ENCODE measurements at places on chromosomes 16 and 17.

- DNase-seq = no peak
Measured at GRCh38 chr16:84117494-84117843, 727 bp upstream of the MBTPS1 start.

DNA sequence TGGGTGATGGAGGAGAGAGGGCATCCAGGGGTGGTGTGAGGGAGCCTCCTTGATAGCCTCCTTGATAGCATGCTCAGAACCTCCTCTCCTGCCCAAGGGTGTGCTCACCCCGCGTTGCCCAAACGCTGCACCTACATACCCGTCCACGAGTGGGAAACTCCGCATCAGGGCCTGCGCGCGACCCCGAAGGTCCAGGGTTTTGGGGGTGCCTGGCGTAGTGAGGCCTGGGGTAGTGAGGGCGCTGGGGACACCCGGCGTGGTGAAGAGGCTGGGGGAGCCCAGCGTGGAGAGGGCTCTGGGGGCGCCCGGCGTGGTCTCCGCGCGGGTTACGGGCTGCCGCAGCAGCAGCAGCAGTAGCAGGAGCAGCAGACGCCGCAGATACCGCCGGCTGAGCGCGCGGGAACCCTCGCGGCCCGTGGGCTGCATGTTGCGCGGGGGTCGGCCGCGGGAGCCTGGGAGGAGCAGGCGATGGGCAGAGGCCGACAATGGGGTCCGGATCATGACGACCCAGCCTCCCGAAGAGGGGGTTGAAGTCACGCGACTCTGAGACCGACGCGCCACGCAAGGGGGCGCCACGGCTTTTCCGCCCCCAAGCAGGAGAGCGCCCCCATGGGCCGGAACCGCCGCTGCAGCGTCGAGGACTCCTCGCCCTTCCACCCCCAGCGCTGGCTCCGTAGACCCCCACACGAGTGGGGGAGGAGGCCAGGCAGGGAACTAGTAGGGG lies at the start of gene DPEP3:
DPEP3 (minus strand) TSS at position 545 of the 724 bp plus-strand sequence; CDS start at position 426, 119 bp downstream.
- DNase-seq = no peak

GRCh38 chr17:67488768-67489167 lies 111.7 kb downstream of the PITPNC1 start:
- DNase-seq = no peak

DNA sequence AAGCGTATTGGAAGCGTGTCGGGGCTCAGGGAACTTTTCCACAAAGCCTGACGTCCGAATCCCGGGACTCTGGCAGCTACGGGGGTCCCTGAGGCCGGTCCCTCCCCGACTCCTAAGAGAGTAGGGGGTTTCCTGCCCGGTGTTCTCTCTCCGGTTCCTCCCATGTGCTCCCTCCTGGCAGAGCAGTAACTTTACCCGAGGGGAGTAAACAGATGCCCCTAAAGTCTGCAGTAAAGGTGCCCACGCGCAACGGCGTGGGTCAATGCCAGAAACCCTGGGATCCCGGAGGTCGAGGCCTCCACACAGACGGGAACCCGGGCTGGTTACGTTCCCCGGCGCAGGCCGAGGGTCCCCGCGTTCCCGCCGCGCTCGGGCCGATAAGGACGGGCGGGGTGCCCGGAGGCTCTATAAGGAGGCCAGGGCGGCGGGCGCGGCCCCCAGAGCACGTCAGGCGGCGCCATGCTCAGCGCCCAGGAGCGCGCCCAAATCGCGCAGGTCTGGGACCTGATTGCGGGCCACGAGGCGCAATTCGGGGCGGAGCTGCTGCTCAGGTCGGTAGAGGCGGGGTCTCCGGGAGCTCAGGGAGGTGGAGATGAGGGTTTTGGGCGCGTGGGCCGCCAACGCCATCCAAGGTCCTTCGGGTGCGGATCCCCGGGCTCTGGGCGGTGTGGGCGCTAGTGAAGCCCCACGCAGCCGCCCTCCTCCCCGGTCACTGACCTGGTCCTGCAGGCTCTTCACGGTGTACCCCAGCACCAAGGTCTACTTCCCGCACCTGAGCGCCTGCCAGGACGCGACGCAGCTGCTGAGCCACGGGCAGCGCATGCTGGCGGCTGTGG lies at the start of gene HBM:
HBM (plus strand) TSS at position 440 of the 836 bp plus-strand sequence; CDS start at position 460, 20 bp downstream.
- DNase-seq = no peak

GRCh38 chr16:81817296-81817695 lies 38.2 kb downstream of the PLCG2 start:
- DNase-seq = no peak

DNA sequence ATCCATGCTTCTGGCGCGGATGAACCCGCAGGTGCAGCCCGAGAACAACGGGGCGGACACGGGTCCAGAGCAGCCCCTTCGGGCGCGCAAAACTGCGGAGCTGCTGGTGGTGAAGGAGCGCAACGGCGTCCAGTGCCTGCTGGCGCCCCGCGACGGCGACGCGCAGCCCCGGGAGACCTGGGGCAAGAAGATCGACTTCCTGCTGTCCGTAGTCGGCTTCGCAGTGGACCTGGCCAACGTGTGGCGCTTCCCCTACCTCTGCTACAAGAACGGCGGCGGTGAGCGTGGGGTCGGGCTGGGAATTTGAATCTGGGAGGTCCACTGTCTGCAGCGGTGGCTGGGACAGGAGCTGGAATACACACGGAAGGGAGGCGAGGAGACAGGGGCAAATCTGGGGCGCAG lies 904 bp downstream of the SLC6A2 start:
- DNase-seq = no peak

GRCh38 chr17:76492123-76492988 lies 8.9 kb downstream of the RHBDF2 start:
- no peak for DNase-seq

DNA sequence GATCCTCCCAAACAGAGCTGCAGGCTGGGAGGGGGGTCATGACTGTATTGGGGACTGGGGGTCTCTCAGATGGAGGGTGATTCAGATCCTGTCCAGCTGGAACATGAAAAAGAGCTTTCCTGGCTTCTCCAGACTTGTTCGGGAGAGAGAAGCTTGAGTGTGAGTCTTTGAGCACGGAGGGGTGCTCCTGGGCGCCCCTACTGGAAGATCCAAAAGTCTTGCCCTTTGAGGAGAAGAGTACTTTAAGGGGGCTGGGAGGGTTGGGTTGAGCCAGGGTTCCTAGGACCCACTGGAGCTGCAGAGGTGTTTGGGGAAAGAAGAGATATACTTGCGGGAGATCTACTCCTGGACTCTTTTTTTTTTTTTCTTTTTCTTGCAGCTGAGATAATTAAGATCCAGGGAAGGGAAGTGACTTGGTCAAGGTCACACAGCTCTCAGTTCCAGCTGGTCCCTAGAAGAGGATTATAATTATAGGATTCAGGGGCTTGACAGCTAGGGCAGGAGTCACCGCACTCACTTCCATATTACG lies 8.4 kb downstream of the RARA start:
- DNase-seq = no peak

GRCh38 chr17:30238387-30239088 lies 3.0 kb upstream of the SLC6A4 start:
- no peak for DNase-seq

GRCh38 chr17:44774271-44775135 lies 15.7 kb downstream of the ADAM11 start:
- peak; percentile 37 for DNase-seq

DNA sequence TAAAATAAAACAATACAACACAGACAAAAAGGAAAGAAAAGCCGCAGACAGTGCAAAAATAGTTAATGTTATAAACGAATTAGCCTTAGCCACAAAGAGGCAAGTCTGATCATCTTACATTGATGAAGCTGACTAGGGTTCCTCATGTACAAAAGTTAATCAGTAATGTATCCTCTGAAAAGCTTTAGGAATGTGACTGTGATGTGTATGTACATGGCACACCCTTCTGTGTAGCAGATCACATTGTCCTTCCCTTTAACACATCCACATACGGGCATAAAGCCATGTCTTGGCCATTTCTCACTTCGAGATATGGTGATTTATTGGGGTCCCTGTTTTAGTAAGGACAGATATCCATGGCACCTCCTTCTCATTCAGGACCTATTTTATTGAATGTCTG lies 1327.5 kb upstream of the CDH8 start:
- DNase-seq = no peak

DNA sequence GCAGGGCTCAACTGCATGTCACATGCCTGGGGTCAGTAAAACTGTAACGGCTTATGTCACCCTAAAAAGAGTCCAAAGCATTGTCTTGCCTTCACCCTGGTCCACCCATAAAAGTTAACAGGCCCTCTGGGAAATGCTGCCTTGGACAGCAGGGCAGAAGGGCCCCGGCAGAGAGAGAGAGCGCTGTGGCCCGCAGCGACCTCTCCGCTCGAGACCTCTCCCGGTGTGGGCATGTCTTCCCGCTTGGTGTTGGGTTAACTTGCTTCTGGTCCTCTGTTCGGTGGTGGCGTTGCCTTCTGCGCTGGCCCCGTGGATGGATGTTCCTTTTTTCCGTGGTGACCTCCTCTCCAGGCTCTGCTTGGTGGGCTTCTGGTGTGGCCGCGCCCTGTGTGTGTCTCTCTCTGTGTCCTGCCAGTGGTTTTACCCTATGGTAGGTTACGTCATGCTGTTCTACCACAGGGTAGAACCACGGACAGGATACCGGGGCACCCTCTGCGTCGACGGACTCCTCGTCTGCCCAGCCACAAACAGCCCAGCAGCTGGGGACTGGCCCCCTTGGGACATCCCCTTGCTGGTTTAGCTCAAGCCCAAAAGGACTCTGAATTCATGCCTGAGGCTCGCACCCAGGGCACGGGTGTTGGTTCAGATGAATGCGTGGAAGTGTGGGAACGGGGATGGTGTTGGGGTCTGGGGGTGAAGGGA lies 18.3 kb upstream of the CLEC18A start:
- DNase-seq = no peak

- DNase-seq = no peak
Measured at GRCh38 chr16:69503244-69503643, 62.5 kb upstream of the NFAT5 start.

DNA sequence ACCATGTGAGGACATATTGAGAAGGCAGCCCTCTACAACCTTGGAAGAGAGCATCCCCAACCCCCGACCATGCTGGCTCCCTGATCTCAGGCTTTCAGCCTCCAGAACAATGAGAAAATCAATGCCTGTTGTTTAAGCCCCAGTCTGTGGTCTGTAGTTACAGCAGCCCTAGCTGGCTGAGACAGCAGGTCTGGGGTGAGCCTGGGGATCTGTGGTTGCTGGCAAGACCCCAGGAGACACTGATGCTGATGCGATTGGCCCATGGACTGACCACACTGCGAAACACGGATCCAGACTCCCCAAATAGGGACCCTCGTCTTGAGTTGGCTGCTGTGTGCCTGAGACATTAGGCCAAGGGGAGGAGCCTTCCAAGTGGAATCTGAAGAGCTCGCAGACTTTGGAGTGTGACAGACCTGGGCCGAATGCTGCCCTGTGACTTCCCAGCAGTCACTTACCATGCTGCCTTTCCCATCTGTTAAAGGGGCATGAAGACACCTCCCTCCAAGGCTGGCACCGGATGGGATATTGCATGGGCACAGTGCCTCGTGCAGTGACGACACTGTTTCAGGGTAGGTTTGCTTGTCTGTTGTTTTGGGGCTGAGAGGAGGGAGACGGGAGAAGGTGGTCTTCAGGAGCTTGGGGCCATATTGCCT lies 147.8 kb upstream of the RPL38 start:
- no peak for DNase-seq

DNA sequence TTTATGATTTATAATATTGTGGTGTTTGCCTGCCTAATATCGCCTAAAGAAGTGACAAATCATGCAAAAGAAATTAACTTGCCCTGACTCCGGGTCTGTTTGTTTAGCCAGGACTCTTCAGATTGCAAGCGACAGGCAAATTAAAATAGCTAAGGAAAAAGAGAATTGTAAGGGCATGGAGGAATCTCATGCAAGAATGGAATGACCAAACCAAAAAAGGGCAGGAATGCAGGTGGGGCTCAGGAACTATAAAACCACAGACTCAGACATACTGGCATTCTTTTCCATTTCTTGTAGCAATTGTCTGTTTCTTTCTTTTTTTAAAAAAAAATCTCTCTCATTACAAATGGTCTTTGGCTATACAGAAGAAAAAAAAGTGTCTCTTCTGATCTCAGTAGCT lies 188.1 kb upstream of the XYLT1 start:
- no peak for DNase-seq

DNA sequence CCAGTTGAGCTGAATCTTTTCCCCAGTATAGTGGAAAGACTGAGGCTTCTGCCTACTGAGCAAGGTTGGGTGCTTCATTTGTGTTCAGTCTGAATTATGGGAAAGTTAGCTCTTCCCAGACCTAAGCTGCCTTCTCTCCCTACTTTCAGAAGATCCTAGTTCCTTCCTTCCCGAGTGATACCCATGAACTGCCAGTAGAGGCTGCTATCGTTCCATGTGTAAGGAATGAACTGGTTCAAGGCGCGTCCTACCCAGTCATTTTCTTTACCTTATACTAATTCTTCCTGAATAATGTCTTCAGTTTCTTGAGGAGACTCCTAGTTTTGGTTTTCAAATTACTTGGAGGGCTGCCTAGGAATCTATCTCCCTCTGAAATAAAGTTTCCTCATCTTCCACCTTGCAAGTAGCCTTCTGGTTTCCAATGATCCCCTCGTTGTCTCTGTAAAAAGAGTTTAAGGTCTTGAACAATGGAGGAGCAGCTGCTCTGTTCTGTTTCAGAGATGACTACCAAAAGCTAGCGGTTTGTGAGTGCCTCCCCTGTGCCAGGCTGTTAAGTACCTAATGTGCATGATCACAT lies 934 bp upstream of the AOC2 start:
- no peak for DNase-seq

GRCh38 chr16:54239456-54239855 lies 47.1 kb downstream of the IRX3 start:
- no peak for DNase-seq

GRCh38 chr16:64481497-64481896 lies 640.4 kb downstream of the CDH11 start:
- DNase-seq = no peak

- DNase-seq = peak; percentile 43
Measured at GRCh38 chr17:43338886-43339516, 59.8 kb upstream of the ARL4D start.

GRCh38 chr16:88638323-88639230 lies at the start of gene IL17C:
Gene IL17C, plus strand, starts transcription at chr16:88638572. Its CDS starts 70 bp downstream, at chr16:88638642.
- peak; percentile 6 for DNase-seq

DNA sequence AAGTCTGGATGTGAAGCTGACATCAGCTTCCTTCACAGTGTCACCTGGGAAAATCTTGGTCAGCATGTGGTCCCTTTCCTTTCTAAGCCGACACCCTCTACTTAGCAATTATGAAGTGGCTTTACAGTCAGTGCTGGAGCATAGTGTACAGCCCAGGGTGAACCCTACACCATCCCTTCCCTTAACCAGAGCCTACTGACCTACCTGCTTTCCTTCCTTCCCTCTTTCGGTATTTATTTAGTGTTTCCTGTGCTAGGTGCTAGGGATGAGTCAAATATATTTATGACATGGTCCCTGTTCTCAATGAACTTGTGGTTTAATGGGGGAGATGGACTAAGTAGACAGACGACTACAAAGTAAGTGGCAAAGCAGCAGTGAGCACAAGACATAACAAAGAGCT lies 77.5 kb downstream of the CDK5R1 start:
- DNase-seq = no peak

- peak; percentile 27 for DNase-seq
Measured at GRCh38 chr16:12087901-12088421, 111.4 kb downstream of the SNX29 start.

- DNase-seq = no peak
Measured at GRCh38 chr16:78624366-78624765, 524.9 kb downstream of the WWOX start.

GRCh38 chr16:26765087-26765486 lies 301.6 kb upstream of the C16orf82 start:
- DNase-seq = no peak

- DNase-seq = no peak
Measured at GRCh38 chr17:43352579-43353331, 46.0 kb upstream of the ARL4D start.

GRCh38 chr17:41769346-41769862 lies 17.1 kb downstream of the JUP start:
- DNase-seq = no peak

Measured in NCI-H2029 treated with DMSO at 0.1 percent for 48 hours (cell line).